ENCODE measurements at places on chromosomes 7 and 10. TPM values are rescaled to one million over a fixed set of nuclear protein-coding genes. Genes with fewer than 3 reads are reported as not detected.

DNA sequence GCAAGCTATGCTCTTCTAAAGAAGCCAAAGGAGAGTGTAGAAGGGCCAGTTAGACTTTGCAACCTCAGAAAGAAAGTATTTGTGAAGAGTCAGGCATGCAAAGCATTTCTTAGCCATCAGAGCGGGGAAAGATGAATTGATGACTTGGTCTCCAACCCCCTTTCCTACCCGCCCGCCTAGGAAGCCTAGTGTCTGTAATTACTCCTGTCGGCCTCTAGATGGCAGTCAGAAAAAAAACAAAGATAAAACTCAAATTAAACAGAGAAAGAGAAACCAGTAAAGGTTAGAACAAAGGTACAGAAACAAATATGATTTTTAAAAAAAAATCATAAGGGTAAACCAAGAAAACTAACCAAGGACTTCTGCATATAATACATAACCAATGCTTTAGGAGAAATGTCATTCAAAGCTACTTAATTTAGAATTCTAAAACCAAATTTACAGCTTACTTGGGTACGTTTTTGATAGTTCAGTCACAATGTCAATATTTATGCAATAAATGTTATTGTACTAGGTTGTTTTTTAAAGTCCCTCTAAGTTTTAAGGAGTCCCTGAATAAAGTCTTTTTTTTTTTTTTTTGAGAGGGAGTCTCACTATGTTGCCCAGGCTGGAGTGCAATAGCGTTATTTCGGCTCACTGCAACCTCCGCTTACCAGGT lies 97.6 kb downstream of the LYZL1 start:
- no peaks in the 10 kb centered on the region for H3K36me3 ChIP-seq
- no peaks in the 10 kb centered on the region for H3K27me3 ChIP-seq
- no peak overlapping the region for H3K27ac ChIP-seq
- no peak for DNase-seq
- no peak overlapping the region for H3K4me3 ChIP-seq

Gene TMEM196
- not detected for total RNA-seq

Gene BMPR1A
- total RNA-seq, result 42.6 TPM

- no peaks in the 10 kb centered on the region for H3K4me1 ChIP-seq
- H3K36me3 ChIP-seq, result no peaks in the 10 kb centered on the region
- no peak overlapping the region for H3K27ac ChIP-seq
- H3K4me3 ChIP-seq, result no peak overlapping the region
- H3K27me3 ChIP-seq, result no peaks in the 10 kb centered on the region
- DNase-seq, result peak; percentile 19
Observed at GRCh38 chr7:55475855-55476803, 96.2 kb downstream of the VOPP1 start.
